ENCODE measurements at places on chromosomes 11 and 22.

DNA sequence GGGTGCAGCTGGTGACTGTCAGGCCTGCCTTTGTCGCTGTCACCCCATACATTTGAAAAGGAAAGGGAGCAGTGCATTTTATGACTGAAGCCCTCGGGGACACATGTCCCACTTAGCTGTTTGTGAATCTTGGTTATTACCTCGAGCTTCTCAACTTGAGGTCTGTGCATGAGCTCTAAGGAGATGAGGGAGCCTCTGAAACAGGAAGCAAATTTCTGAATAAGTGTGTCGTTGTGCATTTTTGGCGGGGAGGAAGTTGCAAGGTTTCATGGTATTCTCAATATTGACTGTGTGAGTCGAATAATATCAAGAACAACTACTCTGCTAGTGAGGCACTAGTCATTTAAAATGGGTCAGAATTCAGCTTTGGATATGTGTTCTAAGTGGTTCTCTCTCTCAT is 149.7 kb upstream of the PLET1 start:
- DNase-seq, result no peak

- no peak for DNase-seq
Observed at GRCh38 chr11:16953663-16954062, 60.6 kb downstream of the PLEKHA7 start.

GRCh38 chr11:35655856-35656255 is 6.7 kb upstream of the TRIM44 start:
- no peak for DNase-seq

- DNase-seq, result no peak
Observed at GRCh38 chr11:73963861-73964260, 13.0 kb downstream of the DNAJB13 start.

- DNase-seq, result no peak
Observed at GRCh38 chr11:133621611-133622010, 89.3 kb upstream of the OPCML start.

- DNase-seq, result no peak
Observed at GRCh38 chr11:118441770-118442275, 5.5 kb downstream of the KMT2A start.

DNA sequence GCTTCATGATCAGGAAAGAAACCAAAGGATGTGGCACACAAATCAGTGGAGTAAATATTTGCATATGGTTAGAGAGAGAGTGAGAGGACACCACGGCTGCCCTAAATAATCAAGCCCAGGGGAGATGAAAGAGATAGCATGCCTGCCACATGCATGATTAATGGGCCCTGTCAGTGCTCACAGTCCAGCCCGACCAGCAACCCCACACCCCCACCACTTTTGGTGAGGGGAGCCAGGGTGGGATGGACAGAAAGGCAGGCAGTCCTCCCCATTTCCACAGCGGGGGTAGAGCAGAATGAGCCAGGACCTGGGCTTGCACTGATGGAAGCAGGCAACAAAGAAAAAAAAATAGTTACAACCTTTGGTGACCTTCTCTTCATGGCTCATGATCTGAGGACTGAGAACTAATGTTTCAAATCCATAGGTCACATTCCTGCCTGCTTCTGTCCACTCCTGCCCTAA is 545.0 kb downstream of the ETS1 start:
- no peak for DNase-seq

DNA sequence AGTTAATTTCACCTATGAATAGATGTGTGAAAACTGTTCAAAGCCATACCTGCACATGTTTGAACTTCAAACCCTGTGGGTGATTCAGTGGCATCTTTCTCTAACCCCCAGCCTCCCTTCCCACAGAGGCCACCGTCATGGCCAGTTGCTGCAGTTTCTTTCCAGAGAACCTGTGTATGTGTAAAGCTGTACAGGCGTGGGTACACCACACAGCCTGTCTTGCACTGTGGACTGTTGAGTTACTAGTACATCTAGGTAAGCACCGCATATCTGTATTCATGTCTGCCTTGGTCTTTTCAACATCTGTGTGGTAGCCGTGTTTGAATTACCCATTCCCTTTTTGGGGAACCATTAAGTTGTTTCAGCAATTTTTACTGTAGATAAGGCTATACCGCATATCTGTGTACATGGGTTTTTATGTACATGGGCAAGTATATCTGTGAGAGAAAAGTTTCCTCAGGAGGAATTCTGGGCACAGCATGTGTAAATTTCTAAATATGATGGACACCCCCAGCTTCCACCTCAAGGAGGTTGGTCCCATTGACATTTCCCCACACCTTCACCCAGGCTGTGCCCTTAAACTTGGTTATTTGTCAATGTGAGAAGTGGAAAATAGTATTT is 13.9 kb downstream of the NEAT1 start:
- no peak for DNase-seq

GRCh38 chr11:123093739-123094138 is 31.8 kb upstream of the HSPA8 start:
- DNase-seq, result no peak
